ENCODE measurements at places on chromosomes 7 and 10.

DNA sequence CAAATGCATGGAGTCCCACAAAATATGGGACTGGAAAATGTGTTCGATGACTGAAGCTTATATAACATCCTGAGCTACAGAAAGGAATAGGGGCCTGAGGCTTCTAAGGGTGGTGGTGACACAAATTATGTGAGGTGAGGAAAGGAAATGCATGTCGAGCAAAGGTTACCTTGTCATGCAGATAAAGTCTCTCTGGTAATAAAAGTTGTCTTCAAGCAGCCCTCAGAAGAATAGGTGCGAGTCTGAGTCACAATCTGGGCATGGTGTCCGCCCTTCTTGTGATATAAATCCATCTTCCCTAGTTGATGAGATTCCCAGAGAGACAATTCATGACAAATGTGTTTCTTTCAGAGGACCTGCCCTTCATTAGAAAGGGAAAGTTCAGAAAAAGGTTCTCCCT lies 985.2 kb upstream of the C7orf33 start:
- DNase-seq = no peak

DNA sequence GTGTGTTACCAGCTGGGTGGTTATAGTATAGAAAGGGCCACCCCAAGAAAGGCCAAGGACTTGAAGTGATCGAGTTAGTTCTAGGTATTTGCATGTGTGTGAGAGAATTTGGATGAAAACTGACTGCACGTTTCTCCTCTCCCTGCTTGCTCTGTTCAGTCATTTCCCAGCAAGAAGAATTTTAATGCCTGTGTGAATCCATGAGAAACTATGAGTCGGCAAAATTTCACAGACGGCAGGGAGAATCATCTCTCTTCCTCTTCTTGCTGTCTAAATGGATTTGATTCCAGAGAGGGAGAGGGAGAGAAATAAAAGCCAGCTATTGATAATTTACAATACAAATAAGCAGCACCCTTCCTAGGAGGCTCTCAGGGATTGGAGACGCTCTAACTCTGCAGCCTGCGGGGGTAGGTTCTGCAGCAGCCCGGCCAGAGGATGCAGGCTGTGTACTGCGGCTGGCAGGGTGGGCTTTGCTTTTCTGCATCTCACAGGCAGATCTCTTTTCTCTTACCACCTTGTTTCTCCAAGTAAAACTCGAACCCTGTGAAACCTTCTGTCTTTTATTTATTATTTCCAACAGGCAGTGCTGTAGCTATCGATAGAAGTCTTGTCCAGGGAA lies 183.6 kb downstream of the TCF7L2 start:
- DNase-seq = no peak

GRCh38 chr10:88048312-88048711 lies 184.9 kb downstream of the PTEN start:
- DNase-seq = no peak

- DNase-seq = peak; percentile 70
Observed at GRCh38 chr7:22853674-22854157, 31.1 kb upstream of the TOMM7 start.

DNA sequence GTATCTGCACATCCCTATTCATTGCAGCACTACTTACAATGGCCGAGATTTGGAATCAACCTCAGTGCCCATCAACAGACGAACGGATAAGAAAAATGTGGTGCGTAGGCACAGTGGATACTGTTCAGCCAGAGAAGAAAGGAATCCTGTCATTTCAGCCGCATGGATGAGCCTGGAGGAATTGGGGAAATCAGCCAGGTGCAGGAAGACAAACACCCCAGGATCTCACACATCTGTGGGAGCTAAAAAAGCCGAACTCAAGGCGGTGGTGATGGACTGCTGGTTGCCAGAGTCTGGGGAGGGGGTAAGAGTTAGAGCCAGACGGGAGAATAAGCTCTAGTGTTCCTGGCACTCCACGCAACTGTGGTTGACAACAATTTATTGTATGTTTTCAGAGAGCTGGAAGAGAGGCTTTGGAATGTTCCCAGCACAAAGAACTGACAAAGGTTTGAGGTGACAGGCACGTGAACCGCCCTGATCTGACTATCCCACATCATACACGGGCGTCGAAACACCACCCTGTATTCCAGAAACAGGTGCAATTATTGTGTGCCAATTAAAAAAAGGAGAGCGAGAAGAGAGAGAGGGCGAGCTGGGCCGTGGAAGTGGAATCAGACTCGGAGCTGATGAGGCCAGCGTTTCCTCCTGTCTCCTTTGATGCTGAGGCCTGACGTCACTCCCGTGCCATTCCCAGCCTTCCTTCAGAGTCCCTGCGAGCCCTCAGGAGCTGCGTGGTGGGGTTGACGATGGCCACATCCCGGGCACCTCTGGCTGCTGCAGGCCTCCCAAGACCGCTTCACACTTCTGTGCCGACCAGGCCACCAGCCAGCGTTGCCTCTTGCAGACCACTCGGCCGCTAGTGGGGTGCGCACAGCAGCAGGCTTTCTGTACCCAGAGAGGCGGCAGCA lies 189.5 kb downstream of the DNAJB6 start:
- DNase-seq = no peak

Measured in CD4-positive, alpha-beta T cell treated with Interleukin-12 subunit alpha and Interleukin-12 subunit beta, for 1 hour (primary cell).